NCI-H1092 (cell line): ENCODE measurements at places on chromosomes 6 and 20.

DNA sequence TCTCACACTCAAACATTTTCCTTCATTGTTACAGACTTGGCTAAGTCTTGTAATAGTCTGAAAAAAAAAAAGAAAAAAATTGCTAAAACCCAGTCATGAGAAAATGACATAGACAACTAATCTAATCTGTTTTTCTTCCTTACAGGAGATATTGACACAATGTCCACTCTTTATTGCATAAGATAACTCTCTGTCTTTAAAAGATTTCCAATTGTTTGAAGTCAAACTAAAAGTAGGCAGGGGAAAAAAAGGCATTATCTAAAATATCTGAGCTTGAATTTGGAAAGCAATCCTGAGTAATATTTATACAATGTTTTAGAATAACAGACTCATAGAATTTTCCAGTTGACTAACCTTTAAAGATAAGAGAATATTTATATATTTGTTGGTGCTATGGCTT is 233.0 kb upstream of the CEP162 start:
- no peak for DNase-seq

- DNase-seq, result no peak
These were observed 6.3 kb upstream of the HDDC2 start for GRCh38 chr6:125307964-125308615.

DNA sequence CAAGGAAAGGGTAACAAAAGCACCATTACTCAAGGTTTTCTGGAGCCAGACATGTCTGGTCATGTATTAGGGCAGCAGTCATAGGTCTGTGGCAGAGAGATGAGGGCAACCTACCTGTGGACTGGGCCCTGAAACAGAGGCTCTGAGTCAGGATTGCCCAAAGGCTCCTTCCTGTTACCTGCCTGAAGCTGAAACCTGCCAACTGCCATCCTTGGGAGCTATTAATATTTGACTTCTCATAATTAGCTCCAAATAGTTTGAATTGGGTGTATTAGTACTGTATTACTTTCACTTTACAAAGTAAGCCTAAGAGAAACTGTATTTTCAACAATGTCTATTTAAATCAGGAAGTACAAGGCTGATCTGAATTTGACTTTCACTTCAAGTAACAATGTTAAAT is 72.0 kb upstream of the TBX18 start:
- no peak for DNase-seq

DNA sequence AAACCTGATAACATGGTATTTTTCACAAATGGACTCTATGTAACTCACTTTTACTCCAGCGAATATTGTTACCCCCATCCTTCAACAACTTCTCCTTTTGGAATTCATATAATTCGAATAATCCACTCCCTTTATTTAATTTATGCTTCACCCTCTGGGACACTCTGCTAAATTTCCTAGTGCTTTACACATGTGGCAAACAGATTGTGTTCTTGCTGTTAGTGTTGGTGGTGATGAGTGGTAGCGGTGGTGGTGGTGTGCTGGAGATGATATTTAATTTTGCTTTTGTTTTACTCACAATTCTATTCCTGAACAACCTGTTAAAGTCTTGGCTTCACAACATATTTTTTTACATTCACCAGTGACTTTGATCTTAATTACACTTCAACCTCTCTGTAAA is 32.8 kb downstream of the HTR1B start:
- no peak for DNase-seq

DNA sequence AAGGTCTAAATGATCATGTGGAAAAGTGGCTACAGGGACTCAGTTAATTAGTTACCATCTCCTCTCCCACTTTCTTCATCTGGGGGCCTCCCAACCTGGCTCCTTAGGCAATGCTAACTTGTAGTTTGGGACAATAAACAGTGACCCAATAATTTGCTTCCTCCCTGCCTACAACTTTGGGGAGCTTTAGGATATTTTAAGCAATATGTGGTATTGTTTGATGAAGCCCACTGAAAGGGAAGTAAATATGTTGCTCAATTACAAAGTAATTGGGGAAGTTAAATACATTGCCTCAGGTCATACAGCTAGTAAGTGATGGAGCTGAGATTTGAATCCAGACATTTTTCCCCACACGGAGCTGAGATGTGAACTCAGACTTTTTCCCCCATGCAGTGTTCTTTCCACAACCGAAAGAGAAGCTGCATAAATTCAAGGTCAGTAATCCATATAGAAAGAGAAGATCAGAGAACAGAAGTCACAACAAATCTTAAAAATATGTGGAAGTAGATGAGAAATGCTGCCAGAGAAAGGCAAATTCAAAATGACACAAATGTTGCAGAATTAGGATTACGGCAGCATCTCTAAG is 26.6 kb downstream of the ZHX3 start:
- no peak for DNase-seq

DNA sequence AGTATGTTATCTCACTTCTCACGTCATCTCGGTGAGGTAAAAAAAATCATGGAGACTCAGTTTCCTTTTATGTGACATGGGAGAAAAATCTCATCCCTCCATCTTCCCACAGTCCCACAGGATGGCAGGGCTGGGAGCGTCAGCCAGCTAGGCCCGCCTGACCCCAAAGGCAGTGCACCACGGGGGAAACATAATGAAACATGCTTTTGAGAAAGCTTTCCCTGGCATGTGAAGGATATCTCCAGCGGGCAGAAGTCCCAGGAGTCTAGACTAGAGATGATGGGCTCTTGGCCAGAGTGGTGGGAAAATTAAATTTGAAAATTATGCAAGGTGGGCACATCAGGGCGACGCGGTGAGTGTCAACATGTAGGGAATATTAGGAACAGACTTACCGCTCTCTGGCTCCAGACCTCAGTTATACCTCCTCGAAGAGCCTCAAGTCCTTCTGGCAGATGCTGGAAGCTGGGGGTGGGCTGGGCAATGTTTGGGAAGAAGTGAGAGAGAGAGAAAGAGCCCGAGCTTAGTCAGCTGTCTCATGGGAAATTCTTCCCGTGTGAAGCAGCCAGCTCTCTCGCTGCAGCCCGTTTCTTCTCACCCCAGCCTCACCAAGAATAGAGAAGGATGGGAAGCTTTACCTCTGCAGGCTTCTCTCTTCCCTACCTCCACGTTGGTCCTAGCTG is 52.3 kb downstream of the MOCS1 start:
- DNase-seq, result no peak

DNA sequence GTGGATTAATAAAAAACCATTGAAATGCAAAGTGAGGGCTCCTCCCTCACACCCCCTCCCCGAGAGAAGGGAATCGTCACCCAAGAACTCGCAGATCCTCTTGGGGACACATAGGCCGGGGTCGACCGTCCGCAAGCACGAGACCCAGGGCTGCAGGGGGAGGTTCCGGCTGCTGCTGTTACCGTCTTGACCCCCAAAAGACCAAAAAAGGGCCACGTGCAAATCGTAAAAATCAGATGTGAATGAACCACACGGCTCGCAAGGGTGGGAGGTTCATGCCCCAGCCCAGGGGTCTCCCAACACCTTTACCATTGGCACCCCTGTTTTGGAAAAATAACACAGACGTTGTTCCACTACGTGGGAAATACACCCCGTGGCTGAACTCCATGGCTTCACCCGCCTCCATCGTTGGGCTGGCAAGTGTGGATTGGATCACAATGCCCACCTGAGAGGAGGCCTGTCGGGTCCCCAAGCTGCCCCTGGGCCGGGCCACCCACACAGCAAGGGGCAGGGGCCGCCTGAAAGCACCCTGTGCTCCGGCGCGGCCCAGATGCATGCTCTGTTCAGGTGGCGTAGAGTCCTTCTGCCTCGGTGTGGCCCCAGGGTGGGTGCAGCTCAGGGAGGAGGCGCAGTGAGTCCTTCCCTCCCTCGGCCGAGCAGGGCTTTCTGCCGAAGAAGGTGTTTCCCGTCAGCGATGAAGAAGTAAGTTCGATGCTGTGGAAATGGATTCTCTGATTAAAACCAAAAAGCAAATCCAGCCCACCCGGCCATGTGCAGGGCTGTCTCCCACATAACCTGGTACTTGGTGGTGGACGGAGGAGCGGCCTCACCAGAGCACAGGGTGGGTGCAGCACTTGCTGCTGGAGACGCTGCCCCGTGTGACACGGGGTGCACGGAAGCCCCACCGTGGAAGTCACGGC is 85.0 kb downstream of the YTHDF1 start:
- no peak for DNase-seq

DNA sequence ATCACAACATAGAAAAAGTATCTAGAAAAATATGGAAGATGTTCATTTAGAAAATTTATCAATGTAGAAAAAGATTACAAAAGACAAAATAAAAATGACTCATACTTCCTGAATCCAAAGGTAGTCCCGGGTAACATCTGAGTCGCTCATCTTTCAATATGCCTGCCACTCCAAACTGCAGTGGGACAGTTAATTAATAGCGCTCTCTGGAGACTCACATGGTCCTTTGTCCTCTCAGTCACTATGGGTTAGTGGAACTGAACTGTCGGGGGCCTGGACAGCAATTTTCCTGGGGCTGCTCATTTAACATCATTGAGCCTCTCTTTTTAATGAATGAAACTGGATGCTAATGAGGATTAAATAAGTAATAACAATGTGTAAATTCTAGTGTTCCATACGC is 103.4 kb downstream of the MAP3K4 start:
- DNase-seq, result no peak

DNA sequence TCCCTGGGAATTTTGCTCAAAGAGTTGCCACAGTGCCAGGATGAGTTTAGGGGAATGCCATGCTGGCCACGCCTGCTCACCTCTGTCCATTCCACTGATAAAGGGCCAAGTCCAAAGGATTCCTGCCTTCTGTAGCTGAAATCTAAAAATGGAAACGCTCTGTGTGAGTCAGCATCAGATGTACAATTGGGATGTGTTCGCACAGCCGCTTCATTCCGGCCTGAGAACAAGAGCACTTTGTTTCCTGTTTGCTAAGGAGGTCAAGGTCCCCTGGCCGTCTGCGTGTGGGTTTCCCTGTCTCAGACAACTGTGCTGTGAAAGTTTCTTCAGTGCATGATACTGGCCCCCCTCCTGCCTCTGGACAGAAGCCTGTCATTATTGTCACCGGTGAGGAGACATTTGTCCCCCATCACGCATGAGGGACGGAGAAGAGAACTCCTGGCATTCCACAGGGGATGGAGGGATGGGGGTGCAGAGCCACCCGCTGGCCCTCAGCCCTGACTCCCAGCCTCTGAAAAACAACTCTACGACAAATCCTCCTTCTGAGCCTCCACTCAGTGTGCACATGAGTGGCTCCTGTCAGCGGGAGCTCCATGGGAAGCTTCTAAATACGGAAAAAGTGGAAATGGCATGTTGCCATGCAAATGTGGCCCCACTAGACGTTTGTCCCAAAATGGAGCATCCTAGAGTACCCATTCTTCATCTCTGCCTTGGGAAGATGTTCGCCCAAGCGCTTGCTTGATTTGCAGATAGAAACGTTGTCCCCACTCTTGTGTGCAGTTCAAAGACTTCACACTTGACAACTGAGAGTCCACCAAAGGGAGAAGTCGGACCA is 143.5 kb upstream of the AFDN start:
- DNase-seq, result no peak

DNA sequence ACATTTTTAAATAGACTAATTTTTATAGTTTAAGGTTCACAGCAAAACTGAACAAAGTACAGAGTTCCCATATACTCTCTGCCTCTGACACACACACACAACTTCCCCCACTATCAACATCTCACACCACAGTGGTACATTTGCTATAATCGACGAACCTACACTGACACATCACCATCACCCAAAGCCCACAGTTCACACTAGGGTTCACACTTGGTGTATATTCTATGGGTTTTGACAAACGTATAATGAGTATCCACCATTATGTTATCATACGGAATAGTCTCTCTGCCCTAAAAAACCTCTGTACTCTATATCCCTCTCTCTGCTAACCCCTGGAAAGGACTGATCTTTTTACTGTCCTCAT is 15.6 kb downstream of the TMEM30A start:
- DNase-seq, result no peak

GRCh38 chr20:59958123-59958522 is at the start of gene CDH26:
Gene CDH26, plus strand, starts transcription at chr20:59958423. Its CDS starts 304 bp downstream, at chr20:59958727.
- DNase-seq, result no peak

GRCh38 chr6:144217797-144218196 is 67.3 kb upstream of the UTRN start:
- DNase-seq, result no peak

GRCh38 chr6:113980937-113981554 is 10.1 kb upstream of the HDAC2 start:
- peak; percentile 0 for DNase-seq

- DNase-seq, result no peak
These were observed 161.3 kb upstream of the GGTLC1 start for GRCh38 chr20:24149881-24150307.

DNA sequence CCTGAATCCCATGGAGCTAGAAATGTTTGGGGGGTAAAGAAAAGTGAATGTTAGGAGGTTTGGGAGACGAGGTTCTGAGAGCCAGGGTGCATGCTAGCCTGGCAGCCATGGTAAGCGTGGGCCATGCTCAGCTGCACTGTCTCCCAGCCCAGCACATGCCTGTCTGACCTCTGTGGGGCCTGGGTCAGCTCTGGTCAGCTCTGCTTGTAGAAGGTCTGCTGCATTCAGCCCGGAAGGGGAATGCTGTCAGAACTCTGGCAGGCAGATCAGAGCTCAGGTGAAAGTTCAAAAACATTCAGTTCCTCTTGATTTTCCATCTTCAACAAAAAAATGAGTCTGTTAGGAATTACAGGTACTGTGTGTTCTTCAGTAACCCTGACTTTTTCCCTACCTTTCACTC is 5.8 kb upstream of the GNRH2 start:
- no peak for DNase-seq

DNA sequence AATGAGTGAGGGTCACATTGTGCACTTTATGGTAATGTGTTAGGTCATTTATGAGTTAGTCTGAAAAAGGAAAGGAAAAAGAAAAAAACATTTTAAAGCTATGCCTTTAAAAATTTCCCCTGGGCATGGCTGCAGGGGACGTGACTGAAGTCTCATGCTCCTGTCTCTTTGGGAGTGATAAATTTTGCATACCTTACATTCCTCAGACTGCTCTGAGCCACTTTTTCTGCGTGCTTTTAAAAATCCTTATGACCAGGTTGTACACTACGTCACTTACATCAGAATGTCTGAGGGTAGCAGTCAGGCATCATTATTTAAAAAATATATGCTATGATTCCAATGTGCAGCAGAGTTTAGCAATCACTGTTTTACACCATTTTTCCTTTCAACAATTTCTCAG is 121.2 kb downstream of the RFPL4B start:
- no peak for DNase-seq
